ENCODE measurements at places on chromosomes 7 and 10. TPM values are rescaled to one million over a fixed set of nuclear protein-coding genes. Genes with fewer than 3 reads are reported as not detected.

DNA sequence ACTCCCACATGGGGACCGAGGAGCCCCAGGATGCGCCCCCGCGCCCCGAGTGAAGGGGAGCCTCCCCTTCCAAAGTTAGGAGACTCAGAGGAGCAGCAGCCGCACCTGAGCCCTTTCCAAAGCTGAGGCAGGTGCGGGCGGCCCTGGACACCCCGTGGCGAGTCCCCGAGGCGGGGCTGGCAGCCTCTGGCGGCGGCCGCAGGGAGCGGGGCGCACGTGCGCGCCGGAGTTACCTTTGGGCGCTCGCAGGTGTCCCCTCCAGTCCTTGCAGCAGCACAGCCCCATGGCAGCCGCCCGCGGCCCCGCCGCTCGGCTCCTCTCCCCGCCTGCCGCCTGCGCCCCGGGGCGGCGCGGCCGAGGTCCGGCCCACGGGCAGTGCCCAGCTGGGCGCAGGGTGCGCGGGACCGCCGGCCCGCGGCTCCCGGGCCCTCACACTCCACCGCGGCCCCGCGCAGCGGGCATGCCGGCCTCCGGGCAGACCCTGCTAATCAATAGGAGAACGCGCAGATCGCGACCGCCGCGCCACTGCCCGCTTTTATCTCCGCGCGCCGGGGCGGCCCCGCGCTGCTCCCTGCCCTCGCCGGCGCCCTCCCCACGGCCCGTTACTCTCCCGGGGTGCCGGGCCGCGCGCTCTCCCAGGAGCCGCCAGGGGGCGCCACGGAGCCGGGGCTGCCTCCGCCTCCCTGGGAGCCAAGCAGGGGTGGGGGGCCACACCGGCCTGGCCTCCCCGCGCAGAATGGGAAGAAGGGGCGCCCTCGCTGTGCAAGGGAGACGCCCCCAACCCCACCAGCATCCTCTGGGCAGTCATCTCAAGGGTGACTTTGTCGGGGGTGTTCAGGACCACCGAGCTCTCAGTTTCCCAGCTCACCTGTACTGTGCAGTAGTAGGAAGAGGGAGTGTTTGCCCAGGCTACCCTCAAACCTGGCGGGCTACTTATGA is 80.8 kb downstream of the ARHGAP22 start:
- ATAC-seq = peak; percentile 11

GRCh38 chr7:35777121-35777520 is 23.7 kb upstream of the SEPTIN7 start:
- ATAC-seq = no peak

ZNF467 gene
- 4.2 TPM for total RNA-seq

- ATAC-seq = no peak
Observed at GRCh38 chr10:69807122-69807521, 5.4 kb downstream of the COL13A1 start.

DNA sequence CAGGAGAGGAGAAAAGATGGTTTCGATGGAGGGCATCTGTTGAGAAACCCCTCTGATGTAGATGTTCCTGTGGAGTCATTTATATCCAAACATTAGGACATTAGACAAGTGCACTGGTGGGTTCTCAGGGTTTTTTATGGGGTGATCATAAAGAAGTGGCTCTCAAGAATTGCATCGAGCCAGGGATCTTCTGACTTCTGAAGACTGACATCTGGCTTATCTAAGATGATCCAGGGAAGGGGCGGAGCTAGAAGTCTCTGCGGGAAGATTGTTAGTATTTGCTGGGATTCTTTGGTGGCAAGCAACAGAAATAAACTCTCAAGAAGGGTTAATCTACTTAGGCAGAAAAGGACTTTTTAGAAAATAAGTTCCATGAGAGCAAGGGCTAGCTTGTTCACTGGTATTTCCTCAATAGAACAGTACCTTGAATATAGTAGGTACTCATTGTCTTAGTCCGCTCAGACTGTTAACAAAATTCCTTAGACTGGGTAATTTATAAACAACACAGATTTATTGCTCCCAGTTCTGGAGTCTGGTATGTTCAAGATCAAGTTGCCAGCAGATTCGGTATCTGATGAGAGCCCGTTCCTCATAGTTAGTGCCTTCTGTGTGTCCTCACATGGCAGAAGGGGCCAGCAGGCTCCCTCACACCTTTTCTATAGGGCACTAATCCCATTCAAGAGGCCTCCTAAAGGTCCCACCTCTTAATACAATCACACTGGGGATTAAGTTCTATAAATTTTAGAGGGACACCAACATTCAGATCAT is 28.5 kb upstream of the SYPL1 start:
- ATAC-seq = no peak

DNA sequence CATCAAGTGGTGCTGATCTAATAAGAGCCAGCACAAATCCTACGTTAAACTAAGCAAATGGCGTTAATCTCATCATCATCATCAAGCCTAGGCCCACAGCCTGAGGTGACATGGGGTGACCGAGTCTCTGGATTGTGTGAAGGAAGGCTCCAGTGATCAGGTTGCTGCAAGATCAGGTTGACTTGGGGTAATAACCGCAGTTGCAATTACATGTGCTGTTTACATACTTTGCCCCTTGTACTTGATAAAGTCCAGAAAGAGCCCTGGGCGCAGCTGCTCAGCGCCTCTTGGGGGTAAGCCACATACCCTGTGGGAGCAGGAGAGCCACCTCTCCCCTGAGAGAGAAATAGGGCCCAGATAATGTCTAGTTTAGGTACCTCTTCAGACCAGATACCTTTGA is 228.1 kb downstream of the WDR11 start:
- no peak for ATAC-seq
